Pulmonary artery endothelial cell (primary cell): ENCODE measurements at places on chromosomes 3 and 15. TPM values are rescaled to one million over a fixed set of nuclear protein-coding genes. Genes with fewer than 3 reads are reported as not detected.

Gene FRMD4B
- 96.7 and 103 TPM in 2 replicates for total RNA-seq

Gene GMPS
- total RNA-seq: 25.5 and 41.3 TPM in 2 replicates

Gene RTP1
- not detected in 2 replicates for total RNA-seq

Gene NBEAL2
- total RNA-seq: 24.3 and 36.9 TPM in 2 replicates

Gene MITF
- total RNA-seq: 1.3 and 3.3 TPM in 2 replicates
